ENCODE measurements at places on chromosomes 3 and 15.

- DNase-seq, result no peak
Measured at GRCh38 chr15:62020576-62021160, 39.6 kb downstream of the VPS13C start.

DNA sequence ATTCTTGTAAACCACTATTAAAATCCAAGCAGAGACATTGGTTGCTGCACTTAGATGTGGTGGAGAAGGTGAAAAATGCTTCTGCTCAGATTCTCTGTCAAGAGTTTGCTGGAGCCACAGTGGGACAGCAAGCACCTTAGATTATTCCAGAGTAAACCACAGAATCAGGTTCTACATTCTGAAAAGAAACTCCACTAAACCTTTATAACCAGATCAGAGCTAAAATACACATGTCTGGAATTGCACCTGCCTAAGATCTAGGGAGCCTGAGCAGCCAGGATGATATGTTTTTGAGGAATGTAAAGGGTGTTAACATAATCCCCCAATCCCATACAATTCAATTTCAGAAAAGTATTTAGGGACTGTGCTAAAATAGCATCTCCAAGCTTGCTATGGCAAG lies at the start of gene ZPLD1:
TSS of gene ZPLD1 (plus strand) at position 301 of the 400 bp plus-strand sequence. CDS start 3,473 bp downstream, outside the sequence.
- no peak for DNase-seq

DNA sequence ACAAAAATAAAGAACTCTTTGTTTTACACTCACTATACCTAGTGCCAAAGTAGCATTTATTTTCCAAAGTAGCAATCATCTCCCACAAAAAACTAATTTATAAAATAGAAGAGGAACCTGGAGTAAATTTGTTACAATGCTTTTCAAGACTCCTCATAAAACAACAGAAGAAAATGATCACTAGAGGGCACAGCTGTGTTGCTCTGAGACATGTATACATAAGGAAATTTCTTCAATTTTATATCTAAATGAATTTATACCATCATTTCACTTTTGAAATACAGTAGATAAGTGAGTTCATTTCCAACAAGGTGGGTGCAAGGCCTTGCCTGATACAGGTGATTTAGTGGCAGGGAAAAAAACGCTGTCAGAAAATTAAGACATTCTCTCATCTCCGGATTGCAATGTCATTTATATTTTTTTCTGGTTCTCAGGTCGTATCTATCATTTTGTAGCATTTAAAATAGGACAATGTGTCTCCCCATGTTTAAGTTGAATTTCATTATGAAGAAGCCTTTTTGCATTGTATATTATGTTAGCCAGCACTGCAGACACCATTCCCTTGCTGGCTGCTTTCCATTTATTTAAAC lies 25.3 kb upstream of the ARHGEF26 start:
- no peak for DNase-seq

DNA sequence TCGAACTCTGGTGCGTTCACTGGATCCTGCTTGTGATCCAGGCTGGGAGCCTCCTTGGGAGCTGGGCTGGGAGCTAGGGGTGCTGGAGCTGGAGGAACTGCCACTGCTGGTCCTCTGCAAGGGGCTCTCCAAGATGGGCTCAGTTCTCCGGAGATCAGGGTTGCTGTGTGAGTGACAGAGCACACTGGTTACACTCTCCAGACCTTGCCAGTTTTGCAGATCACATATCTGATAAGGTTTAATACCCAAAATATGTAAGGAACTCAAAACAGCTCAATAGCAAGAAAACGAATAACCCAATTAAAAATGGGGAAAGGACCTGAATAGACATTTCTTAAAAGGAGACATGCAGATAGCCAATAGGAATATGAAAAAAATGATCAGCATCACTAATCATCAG lies 84.2 kb upstream of the SLC2A2 start:
- no peak for DNase-seq

DNA sequence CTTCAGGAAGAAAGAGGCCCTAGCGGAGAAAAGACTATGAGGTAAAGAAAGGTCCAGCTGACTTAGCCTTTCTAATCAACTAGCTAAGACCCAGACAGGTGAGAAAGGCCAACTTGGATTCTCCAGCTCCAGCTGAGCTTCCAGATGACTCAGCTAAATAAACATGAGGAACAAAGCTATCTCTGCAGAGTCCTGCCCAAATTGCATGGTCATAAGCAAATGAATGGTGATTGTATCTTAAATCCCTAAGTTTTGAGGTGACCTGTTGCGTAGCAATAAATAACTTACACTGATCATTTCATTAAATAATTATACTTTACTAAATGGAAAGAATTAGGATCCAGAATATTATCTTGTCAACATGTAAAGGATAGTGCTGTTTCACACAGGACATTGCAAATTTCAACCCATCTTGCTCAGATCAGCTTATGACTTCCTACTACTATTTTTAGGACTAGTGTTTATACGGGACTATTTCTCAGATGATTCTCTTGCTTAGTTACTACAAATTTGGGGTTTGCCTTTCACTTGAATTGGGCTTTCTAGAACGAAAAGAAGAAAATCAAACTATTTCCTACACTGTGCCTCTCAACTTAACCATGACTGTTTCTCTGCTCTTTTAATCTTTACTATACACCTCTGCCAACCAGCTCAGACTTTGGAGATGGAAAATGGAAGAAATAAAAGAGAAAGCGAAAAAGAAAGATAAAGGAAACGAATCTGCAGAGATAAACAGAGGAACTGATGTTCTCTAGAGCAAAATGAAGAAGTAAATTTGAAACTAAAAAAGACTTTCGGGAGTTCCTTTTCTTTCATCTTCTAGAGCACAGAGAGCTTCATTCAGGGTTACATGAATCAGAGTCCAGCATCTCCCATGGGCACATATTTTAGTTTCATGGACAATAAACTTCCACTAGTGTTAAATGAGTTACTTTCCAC lies 6.6 kb upstream of the ADGRG7 start:
- no peak for DNase-seq

DNA sequence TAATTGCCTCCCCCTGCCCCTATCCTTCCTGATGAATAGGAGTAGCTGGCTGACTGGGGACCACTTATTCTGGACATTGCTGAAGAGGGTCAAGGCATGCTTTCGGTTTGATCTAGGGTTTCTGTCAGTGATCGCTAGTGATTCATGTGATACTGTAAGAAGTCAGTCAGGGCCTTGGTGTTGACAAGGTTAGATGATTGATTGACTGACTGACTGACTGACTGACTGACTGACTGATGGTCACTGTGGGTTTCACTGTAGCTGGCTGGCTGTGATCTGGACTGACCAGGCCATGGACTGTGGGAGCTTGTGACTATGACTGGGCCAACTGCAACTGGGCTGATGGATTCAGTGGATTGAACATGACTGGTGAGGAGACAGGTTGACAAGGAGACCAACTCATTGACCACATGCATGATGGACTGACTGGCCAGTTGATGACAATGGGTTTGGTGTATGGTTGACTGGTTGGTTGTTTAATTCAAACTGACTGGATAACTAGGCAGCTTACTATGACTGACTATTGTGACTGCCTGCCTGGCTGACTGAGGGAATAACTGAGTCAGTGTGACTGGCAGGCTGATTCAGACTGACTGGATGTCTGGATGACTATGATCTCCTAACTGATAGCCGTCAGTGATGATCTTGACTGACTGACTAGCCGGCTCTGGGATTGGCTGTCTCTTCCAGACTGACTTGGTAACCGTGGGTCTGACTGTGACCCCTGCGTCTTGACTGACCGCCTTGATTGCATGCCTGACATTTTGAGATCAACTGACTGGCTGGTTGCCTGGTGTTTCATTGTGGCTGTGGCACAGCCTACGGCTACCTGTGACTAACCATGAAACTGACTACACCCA lies 509.9 kb downstream of the SHQ1 start:
- no peak for DNase-seq

DNA sequence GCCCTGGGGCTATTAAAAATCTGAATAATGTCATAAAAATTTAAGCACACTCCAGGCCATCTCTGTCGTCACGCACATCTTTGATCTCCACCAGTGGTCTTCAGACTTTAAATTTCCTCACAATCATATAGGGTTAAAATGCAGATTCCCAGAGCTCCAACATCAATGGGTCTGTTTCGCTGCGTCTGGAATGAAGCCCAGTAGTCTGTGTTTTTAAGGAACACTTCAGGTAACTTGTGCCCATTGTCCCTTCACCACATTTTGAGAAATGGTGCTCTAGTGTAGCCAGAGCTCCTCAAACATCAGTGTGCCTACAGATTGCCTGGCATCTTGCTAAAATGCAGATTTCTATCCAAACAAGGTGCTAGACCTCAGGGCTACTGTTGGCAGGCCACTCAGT lies 9.8 kb downstream of the SEMA6D start:
- DNase-seq, result no peak

Data from NCI-H1436 treated with DMSO at 0.1 percent for 48 hours (cell line).